ENCODE measurements at places on chromosomes 6 and 20.

DNA sequence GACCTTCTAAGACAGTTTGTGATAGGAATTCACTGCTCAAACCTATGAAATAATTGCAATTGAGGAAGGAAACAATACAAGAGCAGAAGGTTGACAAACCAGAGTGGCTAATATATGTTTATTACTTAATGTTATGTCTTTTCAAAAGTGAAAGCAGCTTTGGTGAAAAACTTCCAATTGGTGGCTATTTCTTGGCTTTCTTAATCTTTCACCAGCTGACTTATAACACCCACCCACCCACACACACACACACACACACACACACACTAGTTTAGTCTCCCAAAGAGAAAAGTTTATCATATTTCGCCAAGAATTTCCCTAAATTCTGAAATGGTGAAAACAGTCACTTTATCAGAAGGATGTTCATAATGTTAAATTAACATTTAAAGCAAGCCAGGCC is 583.5 kb downstream of the EYS start:
- no peak for DNase-seq

- no peak for DNase-seq
These were observed 212.7 kb upstream of the PLN start for GRCh38 chr6:118335325-118335816.

DNA sequence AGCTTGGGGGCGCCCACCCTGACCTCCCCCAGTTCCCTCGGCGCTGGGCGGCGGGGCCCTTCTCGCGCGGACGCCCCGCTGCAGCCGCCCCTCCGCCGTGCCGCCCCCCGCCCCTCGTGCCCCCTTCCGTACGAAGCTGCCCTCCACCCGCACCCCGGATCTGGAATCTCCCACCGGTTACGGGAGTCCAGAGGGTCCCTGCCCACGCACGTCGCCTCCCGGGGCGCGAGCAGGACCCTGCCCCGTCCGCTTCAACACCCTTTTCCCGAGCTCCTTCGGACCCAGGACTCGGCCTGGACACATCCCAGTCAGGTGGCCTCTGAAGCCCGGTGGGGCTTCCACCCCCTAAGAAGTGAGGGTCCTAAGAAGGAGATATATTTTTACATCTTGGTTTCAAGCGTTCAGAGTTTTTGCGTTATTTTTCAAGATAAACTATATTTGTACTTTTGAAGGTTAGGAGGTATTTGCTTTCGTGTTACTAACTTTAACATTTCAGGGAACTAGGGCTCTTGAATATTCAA is 506 bp downstream of the ARFGAP1 start:
- no peak for DNase-seq

DNA sequence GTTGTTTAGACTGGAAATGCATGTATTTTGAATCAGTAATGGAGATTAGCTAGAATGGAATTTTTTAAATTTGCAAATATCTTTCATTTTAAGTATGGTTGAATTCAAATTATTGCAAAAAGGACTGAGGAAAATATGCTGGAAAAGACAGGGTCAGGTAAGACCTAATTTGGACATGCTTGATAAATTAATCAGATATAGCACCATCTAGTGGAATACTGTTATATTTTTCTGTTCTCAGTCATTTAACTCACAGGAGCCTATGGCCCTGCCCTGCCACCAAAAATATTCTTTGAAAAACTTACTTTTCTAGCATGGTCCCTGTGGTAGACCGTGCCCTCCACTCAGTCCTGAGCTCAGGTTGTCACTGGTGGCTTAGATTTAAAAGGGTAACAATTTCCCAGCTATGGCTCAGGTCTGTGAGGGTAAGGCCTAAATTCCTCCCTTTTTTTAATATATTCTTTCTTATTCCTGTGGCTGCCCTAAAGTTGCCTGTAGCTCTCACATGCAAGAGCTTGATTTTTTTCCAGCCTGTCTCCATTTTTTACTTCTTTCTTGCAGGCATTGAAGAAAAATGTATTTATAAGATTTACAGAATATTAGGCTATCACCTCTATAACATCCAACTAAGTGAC is 25.3 kb upstream of the KIAA1586 start:
- DNase-seq, result peak; percentile 69

GRCh38 chr6:124040655-124041054 is 237.0 kb downstream of the NKAIN2 start:
- DNase-seq, result no peak

GRCh38 chr6:70686548-70687133 is 19.0 kb downstream of the SMAP1 start:
- DNase-seq, result peak; percentile 19

GRCh38 chr6:56963043-56963442 is 8.1 kb downstream of the BEND6 start:
- DNase-seq, result no peak

GRCh38 chr6:133837801-133838349 is 51.0 kb upstream of the TCF21 start:
- peak; percentile 69 for DNase-seq

DNA sequence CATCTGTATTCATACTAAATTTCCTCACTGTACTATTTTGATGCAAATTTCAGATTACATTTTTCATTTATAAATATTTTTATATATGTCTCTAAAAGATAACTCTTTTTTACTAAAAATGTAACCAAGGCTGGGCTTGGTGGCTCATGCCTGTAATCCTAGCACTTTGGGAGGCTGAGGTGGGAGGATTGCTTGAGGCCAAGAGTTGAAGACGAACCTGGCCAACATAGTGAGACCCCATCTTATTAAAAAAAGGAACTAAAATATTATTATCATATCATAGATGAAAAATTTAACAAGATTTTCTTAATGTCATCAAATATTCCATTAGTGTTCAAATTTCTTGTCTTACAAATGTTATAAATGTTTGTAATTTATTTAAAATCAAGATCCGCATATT is 6.6 kb upstream of the DNPH1 start:
- no peak for DNase-seq

GRCh38 chr20:39123185-39123557 is 161.0 kb downstream of the DHX35 start:
- DNase-seq, result no peak

DNA sequence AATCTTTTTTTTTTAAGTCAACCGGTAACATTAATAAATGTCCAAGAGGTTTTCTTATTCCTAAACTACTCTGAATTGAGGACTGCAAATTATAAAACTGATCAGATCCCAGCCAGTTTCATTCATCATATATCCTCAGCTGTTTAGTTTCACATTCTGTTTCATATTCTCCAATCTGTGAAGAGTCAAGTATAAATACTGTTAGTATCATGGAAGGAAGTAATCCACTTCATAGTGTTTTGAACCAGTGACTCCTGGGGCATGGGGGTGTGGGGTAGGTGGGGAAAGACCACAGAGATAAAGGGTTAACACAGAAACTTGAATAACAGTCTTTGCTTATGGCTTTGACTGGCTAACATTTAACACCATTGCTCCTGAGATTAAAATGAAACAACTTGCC is 69.9 kb downstream of the FYN start:
- DNase-seq, result no peak

- no peak for DNase-seq
These were observed 7.9 kb upstream of the CDK19 start for GRCh38 chr6:110823146-110823545.

- no peak for DNase-seq
These were observed 11.6 kb downstream of the AKAP7 start for GRCh38 chr6:131146865-131147264.

GRCh38 chr6:107021446-107022185 is 6.4 kb upstream of the MTRES1 start:
- DNase-seq, result no peak

DNA sequence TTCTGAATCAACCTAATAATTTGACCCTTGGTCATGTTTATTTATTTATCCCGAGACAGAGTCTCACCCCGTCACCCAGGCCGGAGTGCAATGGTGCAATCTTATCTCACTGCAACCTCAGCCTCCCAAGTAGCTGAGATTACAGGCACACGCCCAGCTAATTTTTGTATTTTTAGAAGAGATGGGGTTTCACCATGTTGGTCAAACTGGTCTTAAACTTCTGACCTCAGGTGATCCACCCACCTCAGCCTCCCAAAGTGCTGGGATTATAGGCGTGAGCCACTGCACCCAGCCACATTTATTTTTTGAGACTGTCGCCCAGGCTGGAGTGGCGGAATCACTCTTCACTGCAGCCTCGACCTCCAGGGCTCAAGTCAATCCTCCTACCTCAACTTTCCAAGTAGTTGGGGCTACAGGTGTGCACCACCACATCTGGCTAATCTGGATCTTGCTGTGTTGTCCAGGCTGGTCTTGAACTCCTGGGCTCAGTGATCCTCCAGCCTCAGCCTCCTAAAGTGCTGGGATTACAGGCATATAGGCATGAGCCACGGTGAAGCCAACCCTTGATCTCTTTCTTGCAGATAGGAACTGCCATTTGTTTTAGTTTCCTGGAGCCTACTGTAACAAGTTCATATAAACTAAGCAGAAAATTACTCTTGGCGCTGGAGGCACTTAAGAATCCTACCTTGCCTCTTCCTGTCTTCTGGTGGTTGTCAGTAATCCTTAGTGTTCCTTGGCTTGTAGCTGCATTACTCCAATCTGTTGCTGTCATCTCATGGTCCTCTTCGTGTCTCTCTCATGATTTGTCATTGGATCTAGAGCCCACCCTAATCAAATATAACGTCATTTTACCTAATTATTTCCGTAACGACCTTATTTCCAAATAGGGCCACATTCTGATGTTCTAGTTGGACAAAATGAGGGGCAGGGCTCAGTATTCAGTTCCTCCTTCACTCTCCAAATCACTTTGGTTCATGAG is 2.3 kb downstream of the RPS18 start:
- DNase-seq, result no peak

DNA sequence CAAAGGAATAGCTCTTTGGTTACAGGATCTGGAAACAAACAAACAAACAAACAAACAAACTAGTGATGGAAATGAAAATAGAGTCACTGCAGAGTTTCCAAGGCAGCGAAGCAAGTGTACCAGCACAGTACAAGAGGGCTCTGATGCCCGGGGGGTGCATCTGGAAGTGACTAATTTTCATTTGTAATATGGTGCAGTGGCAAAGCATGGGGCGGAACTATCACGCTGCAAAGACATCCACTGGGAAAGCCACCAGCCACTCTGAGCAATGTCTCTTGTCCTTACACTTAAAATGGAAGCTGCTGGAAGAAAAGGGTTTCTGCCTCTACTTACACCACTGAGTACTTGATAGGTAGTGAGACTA is 44.4 kb upstream of the NEDD9 start:
- DNase-seq, result no peak

DNA sequence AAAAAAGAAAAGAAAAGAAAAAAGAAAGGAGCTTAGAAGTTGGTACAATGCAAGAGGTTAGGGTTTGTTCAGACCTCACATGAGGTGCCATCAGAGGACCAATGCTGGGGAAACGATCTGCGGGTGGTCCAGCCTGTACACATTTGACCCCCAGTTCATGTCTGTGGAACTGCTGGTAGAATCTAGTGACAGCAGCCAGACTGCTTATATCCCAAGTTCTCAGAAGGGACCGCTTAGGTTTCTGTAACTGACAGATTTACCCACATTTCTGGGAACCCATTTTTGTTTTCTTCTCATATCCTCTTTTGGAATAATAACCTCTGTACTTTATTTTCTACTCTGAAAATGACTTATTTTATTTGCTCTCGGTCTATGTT is 4.7 kb downstream of the PPP1R18 start:
- DNase-seq, result no peak

DNA sequence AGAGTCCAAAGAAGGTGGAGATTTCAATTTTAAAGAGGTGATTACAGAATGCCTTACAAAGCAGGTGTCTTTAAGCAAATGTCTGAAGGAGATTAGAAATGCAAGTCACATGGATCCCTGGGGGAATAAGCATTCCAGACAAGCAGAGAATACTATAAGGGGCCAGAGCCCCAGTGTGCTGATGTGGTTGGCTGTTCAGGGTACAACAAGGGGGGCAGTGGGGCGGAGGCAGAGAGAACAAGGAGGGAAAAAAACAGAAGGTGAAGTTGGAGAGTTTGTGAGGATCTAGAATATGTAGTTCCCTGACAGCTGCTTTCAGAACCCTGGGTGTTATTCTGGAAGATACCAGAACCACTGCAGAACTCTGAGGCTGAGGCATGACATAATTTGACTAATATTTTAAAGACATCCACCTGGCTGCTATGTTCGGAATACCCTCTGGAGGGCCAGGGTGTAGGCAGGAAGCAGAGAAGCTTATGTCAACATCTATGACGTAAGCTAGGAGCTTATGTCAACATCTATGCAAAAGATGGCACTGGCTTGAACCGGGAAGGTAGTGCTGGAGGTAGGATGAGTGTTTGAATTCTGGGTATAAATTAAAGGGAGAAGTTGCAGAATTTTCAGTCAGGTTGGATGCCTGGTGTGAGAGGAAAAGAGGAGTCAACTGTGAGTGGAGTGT is 276.3 kb upstream of the AGPAT4 start:
- no peak for DNase-seq

GRCh38 chr6:21213492-21213891 is 380.1 kb upstream of the SOX4 start:
- DNase-seq, result no peak

- no peak for DNase-seq
These were observed 447.4 kb downstream of the C6orf118 start for GRCh38 chr6:164861967-164862366.

GRCh38 chr6:169254456-169255316 is 1.0 kb upstream of the THBS2 start:
- no peak for DNase-seq

DNA sequence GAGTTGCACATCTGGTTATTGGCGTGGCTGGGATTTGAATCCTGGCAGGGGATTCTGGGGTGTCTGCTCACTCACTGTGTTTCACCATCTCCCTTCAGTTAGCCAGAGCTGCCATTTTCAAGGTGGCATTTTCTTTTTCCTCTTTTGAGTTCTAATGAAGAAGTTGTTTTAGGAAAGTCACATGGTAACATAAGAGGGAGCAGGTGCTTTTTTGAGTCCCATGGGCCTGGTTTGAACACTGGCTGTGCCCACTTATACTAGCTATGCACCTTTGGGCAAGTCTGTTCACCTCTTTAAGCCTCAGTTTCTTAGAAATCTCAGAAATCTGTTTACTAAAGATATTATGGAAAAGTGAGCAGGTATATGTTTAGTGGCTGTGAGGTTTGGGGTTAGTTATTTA is 39.6 kb downstream of the ANKS1A start:
- DNase-seq, result no peak

GRCh38 chr20:42484335-42484734 is 705.4 kb downstream of the PTPRT start:
- DNase-seq, result no peak

GRCh38 chr6:140366991-140367390 is 992.5 kb upstream of the CITED2 start:
- no peak for DNase-seq

DNA sequence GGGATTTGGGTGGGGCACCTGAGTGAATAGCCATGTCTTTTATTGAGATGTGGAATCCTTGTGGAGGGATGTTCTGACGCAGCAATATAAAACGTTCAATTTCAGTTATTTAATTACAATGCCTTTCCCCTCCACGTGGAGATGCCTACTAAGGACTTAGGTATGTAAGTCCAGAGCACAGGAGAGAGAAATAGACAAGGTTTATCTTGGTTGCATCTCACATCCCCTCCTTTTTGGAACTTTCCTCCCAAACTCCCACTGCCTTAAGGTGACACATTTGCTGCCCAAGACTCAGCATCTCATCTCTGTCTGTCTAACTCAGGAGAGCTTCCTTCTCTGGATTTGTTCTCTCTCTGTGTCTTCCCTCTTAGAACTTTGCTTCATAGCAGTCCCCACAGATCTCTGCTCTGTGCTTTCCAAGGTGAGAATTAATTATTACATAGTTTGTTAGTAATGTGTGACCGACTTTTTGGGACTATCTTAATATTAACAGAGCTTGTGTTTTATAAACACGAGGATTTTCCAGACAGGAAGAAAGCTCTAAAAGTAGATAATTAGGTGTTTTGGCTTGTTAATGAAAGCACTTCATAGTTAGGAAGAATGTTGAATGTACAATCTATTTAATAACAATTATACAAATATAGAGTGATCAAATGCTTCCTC is 52.6 kb downstream of the COL19A1 start:
- DNase-seq, result no peak

Measured in AG20443 (cell line).